ENCODE measurements at places on chromosomes 6 and 20.

DNA sequence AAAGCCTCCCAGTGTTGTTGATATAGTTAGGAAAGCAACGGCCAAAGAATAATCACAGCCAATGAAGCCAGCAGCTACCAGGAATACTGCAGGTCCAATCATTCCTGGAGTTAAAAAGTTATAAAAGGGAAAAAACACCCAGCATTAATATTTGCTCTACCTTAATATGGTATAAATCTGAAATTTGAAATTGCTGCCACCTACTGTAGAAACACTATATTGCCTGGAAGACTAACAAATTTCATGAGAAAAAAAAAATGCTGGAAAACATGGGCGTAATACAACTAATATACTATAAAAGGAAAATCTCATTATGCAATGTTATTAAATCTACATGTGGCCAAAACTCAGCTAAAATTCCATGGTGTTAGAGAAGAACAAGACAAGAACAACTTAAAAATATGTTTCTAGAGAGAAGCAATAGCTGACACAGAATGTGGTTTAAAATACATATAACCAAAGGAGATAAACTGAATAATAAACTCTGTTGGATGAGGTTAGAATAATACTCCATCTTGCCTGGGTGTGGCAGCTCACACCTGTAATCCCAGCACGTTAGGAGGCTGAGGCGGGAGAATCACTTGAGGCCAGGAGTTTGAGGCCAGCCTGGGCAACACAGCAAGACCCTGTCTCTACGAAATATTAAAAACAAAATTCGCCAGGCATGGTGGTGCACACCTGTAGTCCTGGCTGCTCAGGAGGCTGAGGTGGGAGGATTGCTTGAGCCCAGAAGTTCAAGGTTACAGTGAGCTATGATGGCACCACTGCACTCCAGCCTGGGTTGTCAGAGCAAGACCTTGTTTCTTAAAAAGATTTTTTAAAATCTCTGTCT lies 43.1 kb downstream of the SLC17A5 start:
- no peak for DNase-seq

DNA sequence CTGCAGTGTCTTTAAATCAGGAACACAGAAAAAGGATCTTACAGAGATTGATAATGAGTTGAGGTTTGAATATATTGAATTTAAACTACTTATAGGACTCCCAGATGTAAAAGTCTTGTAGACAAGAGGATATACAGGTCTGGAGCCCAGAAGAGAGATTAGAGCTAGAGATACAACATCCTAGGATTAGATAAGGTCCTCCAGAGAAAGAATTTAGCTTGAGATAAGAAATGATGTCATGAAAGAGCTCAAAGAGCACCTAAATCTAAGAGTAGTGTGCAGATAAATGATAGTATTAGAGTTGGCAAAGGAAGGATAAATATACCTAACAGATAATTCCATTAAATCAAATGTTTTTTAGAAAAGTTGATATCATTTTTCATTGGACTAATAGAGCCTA lies 23.9 kb downstream of the EPM2A start:
- DNase-seq = no peak

- no peak for DNase-seq
These were observed 37.0 kb downstream of the DYNLT1 start for GRCh38 chr6:158607411-158608170.

DNA sequence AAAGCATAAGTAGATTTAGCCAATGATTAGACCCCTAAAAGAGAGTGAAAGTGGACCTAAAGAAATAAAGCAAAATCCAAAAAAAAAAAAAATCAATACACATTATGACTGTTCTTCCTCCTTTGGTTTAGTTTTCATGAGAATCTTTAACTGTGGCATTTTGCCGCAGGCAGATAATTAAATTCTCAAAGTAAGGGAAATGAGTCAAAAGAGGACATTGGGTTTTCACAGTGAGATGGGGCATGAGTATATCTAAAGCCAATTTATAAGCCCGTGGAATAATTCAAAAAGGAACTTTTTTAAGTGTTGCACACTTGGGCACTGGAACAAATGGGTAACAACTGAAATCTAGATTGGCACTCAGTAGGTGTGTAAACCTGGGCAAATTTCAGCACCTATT lies 230.3 kb downstream of the PKHD1 start:
- no peak for DNase-seq

GRCh38 chr20:32339116-32339515 lies 19.0 kb upstream of the ASXL1 start:
- DNase-seq = no peak

GRCh38 chr20:52974179-52974594 lies 2.0 kb downstream of the TSHZ2 start:
- DNase-seq = no peak

- DNase-seq = no peak
These were observed 97.2 kb downstream of the HFE start for GRCh38 chr6:26184367-26184891.

DNA sequence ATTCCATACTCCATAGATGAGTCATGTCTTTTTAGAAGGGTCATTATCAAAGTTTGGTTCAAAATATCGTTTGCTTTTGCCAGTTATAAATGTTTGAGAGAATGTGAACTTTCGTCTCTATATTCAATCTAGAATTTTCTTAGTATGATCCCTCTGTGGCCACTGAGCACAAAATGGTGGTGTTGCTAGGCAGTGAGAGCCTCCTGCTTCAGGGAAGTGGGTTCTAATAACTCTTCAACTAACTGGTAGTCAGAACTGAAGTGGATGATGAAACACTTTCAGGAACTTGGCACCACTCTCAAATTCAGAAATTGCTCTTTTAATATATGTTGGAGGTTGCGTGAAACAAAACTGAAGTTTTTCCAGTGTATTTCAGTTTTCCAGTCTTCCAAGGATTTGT lies 125.0 kb upstream of the DOK5 start:
- DNase-seq = no peak

Data from endothelial cell (in vitro differentiated cells).